ENCODE measurements at places on chromosomes 6 and 20.
A peak's percentile ranks its signal among the peaks of the same experiment; 100 is the strongest.

DNA sequence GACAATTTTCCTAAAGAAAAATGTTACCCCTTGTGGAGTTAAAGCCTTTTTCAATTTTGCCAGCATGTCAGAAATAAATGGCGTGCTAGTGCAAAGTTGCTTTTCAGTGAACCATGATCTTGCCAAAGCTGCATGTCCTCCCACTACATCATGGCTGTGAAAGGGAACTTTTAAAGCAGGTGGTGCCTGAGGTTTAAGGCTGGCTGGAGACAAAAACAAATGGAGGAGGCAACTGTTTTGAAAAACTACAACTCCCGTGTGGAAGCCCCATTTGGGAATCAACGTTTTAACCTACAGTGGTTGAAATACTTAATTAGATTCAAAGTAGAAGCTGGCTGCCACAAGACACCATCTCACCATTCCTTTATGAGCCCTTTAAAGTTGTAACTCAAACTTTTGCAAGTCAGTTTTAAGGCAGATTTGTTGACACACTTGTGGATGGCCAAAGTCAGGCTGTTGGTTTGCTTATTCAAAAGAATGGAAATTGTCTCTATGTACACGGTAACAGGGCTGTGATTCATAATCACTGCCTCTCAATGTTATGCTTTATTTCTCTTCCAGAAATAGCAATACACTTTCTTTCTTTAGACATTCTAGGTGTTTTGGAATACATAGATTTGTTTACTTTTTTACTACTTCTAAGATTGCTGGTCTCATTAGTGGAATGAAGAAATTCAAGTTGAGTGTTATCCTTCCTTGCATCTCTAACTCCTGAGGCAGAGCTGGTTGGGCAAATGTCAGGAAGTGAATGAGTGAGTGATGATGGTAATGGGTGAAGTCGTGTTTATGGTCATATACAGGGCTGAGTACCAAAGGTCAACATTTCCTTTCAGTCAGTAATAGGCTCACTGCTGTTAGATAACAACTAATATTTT, 196.4 kb upstream of the GMDS start:
- no peak for DNase-seq

DNA sequence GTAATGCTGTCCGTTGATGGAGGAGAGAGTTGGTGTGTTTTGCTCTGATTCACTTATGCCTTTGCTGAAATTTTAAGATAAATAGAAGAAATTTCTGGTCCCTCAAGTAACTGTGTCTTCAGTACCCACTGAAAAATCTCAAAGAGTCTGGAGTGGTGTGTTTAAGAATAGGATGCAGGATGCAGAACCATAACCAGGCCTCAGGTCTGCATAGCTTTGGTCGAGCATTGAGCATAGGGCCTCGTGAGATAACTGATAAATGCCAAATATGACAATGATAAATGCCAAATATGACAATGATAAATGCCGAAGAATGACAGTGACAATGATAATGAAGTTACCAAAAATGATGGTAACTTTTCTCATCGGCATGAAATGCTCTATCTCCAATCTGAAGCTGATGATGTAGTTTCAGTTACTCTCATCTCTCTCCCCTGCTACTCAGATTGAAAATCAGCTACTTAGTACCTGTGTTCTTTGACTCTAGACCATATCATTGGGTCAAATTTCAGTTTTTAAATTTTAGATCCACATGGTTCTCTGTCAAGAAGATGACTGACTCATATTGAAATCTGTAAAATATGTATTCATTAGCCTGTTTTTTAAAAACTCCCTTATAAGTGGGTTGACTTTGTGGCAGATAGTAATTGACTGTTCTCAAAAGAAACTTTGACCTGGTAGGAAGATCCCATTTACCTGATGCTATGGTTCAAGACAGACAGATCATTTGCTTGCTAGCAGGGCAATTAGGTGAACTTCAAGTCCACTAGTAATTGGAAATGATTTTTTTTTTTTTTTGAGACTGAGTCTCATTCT, 96.6 kb downstream of the SLC16A10 start:
- no peak for DNase-seq

DNA sequence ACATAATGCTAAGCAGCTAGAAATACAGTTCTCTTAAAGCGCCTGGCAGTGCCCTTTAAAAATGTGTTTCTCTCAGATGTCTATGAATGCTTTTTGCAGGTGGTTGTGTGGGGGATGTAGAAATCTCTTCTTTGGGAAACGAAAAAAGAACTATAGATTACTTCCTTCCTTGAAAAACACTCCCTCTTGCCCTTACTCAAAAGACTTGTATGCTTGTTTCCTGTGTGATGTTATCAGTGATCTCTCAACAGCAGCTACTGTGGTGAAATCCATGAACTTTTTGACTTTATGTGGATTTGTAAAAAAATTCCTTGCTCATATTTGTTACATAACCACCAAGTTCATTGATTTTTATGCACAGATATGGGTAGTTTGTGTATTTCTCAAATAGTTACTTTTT, 916.5 kb downstream of the QKI start:
- DNase-seq = no peak

DNA sequence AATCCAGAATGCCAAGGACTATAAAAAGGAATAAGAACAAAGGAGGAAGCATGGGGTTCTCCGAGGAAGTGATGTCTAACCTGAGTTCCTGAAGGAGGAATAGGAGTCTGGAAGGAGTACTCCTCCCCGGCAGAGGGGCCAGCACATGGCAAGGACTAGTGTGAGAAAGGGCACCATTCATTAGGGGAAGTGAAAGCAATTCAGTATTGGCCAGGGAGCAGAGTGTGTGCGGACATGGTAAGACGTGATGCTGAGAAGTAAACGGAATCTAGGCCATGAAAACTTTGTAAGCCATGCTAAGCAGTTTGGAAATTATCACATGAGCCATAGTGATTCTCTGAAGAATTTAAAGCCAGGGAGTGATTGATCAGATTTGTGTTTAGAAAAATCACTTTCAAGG, 218.9 kb upstream of the PRDM1 start:
- DNase-seq = no peak

GRCh38 chr6:158018851-158019361, 37.2 kb downstream of the SYNJ2 start:
- DNase-seq = peak; percentile 31

DNA sequence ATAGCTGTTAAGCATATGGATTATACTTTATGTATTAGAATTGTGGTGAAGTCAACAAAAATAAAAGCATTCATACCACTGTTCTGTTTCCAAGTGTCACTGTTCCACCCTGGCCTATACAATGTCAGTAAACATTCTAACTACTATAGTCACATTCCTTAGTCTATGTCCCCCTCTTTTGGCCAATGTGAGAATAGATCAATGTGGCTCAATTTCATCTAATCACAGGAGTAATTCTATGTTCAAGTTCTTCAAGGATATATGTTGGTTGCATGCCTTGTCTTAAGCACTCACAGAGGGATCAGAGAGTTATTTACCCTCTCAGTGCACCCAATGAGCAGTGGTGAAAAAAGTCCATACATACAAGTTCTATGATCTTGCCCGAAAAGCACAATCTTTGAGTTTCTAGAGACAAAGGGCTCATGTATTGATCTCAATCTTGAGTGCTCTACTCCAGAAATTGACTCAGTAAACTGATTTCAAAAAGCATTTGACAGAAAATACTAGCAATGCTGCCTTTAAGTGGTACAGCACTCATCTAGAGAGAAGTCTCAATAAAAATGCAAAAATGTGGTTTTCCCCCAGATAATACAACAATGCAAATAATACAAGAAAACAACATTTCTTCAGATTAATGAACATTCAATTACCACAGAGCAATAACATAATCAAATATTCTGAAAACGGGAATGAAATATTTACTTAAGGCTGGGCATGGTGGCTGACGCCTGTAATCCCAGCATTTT, 16.5 kb downstream of the SMLR1 start:
- peak; percentile 30 for DNase-seq

DNA sequence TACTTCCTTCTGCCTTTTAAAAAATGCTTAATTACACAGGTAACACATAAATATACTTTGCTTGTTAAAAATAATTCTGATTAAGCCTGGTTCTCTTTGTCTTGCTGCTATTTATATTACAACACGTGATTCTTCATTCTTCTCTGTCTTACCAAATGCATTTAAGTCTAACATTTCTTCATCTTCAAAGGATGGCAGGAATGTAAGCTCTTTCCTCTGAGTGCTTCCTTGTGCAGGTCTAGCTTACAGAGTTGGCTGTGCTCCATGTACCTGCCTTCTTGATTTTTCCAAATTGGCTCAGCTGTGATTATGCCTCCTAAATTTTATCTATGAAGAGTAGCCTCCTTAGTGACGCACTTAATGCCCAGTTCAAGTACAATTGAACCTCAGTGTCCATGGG, 44.4 kb downstream of the RNF144B start:
- DNase-seq = no peak

DNA sequence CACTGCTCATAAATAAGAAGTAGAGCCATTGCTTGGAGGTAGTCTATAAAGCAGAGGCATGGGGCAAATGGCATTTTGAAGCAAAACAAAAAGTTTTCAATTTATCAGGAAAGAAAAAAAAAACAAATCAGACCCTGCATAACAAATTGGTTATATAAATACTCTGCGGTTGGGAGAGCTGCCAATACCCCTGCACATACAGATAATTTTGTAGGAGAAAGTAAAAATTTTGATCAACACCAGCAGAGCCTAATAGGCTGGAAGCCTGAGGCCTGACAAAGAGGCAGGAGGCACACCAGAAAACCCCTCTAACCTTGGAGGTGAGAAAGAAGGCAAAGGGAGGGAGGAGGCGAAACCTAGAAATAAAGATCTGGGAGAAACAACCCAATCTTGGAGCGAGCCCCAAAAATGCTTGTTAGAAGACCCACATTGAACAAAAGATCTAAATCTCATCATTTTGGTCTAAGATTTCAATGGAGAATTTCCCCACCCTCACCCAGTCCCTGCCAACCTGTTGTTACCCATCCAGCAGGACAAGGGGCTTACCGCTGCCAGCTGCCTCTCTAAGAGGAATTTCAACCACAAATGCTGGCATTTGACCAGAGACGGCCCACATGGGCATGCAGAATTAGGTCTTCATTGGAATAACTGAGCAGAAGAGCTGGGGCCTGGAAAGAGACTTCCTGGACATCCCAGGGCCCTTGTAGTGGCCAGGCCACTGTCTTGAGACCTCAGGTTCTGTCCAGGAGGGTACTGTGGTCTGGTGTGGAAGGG, 28.4 kb downstream of the FOXA2 start:
- no peak for DNase-seq

- peak; percentile 47 for DNase-seq
Measured at GRCh38 chr6:148464319-148465010, 121.8 kb downstream of the SASH1 start.

GRCh38 chr6:132261354-132261753, 139.9 kb downstream of the MOXD1 start:
- DNase-seq = no peak

DNA sequence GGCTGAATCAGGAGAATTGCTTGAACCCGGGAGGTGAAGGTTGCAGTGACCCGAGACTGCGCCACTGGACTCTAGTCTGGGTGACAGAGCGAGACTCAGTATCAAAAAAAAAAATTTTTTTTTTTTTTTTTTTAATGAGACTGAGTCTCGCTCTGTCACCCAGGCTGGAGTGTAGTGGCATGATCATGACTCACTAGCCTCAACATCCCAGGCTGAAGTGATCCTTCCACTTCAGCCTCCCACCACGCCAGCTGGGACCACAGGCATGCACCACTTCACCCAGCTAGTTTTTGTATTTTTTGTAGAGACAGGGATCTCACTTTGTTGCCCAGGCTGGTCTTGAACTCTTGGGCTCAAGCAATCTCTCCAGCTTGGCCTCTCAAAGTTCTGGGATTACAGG, 53.3 kb downstream of the MYO6 start:
- DNase-seq = no peak

GRCh38 chr20:59308493-59309201, 8.2 kb downstream of the EDN3 start:
- DNase-seq = no peak

GRCh38 chr6:41451515-41452163, 94.5 kb upstream of the FOXP4 start:
- DNase-seq = no peak

- no peak for DNase-seq
Measured at GRCh38 chr6:91317984-91318383, 731.1 kb upstream of the MAP3K7 start.

GRCh38 chr6:157381631-157382621, 936 bp downstream of the ZDHHC14 start:
- DNase-seq = no peak

GRCh38 chr6:32117461-32117860, 8.3 kb upstream of the TNXB start:
- no peak for DNase-seq

- DNase-seq = no peak
Measured at GRCh38 chr6:20365456-20365855, 36.2 kb upstream of the E2F3 start.

DNA sequence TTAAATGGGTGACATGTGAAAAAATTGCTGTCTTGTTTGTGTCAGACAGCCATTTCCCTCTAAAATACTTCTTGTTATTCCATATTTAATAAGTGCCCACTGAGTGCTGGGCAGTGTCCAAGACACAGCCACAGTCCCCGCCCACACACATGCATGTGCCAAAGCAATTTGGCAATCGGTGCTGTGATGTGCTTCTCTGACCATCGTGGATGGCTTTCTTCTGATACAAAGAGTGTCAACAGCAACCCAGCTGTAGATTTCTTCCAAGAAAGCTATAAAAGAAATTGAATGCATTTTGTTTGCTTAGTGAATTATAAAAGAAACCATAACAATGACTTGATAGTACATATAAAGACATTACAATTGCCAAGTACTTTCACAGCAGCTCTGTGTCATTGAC, 140.5 kb upstream of the ATXN1 start:
- no peak for DNase-seq

DNA sequence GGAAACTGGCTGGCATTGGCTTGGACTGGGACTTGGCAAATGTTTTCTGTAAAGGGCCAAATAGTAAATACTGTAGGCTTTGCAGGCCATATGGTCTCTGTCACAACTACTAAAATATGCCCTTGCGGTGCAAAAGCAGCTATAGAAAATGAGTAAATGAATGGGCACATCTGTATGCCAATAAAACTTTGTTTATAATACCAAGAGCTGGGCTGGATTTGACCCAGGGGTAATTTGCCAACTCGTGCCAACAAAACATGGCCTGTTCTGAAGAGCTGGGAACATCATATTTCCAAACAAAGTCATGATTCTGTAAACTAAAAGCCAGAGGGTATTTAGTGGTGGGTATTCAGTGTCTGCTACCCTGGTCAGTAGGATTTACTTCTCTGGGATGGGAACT, 320.1 kb upstream of the SOX4 start:
- DNase-seq = no peak
